Lower leg skin (tissue), 4 donors: ENCODE measurements at places on chromosomes 1 and 21.

DNA sequence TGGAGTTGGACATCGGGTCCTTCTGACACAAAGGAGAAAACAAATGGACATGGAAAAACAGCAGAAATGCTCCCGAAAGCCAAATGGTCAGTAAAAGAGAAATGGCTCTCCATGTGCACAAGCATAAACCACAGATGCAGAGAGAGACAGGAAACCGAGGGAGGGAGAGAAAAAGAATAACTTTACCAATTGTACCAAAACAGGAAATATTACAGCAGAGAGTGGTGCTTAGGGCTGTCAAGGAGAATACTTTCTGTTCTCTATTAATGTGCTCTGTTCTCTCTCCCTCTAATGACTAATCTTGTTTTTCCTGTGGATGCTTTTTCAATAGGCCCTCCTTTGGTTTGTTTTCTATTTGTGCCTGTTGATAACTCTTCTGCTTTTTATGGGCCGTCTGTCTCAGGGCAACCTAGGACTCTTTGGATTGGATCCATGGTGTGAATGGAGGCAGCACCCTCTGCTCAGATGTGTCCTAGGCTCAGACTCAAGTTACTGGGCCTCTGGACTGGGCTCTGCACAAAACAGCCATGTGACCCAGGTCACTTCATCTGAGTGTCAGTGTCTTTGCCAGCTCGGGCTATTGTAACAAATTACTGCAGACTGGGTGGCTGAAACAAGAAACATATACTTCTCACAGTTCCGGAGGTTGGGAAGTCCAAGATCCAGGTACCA lies 663.0 kb downstream of the NPHP4 start:
- no peak for DNase-seq

GRCh38 chr1:160159846-160160245 lies 8.4 kb downstream of the ATP1A4 start:
- DNase-seq: no peak

DNA sequence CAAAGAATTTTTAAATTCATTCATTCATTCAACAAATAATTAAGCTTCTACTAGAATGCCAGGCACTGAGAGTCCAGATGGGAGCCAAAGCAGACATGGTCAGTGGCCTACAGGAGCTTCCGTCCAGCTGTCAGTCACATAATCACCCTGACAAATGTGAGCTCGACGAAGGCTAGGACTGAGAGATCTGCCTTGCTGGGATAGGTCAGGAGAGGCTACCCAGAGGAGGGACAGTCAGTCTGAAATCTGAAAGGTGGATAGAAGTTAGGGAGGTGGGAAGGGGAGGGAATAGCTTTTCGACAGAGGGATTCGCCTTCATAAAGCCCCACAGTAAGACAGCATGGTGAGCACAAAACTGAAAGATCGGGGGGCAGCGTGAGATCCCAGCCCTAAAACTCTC lies 8.3 kb downstream of the EPHX1 start:
- no peak for DNase-seq

DNA sequence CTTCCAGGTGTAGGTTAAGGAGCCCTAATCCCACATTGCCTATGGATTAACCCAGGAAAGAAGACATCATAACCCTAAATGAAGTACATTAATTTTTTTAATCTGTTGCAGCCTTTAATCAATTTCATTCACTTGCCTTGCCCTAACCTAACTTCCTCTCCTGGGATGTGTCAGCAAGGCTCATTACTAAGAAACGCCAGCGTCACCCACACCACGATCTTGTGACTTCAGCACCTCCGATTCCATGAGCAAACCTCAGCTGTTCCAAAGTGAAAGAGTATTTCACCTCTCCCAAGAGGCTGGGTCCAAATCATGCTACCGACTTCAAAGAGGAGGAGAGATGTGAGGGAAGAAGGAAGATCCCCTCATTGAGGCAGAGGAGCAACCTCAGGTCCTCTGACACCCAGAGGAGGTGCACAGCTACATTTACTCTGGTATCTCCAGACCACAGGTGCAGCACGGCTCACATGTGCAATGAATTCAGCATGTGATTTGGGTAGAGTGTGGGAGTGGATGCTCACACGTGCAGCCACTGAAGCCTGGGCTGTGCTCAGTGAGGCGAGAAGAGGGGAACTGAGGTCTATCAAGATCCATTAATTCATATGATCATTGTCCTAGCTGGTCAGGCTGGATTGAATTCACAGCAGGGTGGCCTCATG lies 134.1 kb downstream of the SLC30A10 start:
- DNase-seq: no peak

- DNase-seq: no peak
These were observed 11.8 kb downstream of the MRPS6 start for GRCh38 chr21:34085129-34085528.

DNA sequence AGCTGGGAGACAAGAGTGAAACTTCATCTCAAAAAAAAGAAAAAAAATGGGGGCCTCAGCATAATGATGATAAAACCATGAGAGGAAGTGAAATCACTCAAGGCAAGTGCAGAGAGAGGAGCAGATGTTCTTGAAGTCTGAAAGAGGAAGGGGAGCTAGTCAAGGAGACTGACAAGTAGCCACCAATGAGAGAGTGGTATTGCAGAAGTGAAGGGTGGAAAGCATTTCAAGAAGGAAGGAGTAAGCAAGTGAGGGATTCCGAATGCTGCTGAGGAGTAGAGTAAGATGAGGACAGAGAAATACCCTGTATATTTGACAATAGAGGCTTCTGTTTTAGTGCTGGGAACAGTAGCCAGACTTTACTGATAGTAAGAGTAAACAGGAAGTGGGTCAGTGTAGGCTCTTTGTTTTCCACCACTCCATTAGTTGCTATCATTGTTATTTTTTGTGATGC lies 2.9 kb downstream of the TATDN3 start:
- DNase-seq: no peak

GRCh38 chr21:24844671-24845070 lies 762.6 kb downstream of the MRPL39 start:
- no peak for DNase-seq

DNA sequence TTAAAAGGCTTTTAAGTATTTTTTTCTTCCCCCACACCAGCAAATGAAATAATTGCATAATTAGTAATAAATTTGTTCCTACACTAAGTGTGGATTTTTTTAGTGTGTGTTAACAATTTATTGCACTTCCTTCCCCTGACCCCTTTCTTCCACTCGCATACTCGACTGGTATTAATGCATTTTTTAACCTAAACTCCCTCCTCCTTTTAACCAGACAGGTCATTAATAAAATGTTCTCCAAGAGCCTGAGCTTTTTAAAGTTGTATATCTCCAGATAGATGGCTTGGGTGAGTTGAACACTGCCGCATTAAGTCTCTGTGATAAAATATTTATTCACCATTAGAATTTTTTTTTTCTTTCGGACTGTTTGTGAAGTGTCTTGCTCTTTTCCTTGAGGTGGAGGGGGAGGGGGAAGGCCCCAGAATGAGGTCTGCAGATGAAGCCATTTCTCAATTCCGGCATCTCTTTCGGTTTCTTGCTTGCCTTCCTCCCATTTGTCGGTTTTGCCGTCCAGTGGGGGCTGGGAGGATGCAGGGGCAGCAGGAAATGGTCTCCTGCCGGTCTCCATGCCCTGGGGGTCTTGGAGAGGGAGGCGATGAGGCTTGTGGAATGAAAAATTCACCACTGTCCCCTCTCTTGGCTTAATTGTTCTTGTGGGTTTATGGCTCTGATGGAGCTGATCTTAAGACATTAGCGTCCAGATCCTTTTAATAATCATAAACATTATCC lies 64.1 kb upstream of the ACTL8 start:
- no peak for DNase-seq
